ENCODE measurements at places on chromosomes 1 and 21. TPM values are rescaled to one million over a fixed set of nuclear protein-coding genes. Genes with fewer than 3 reads are reported as not detected.
A peak's percentile ranks its signal among the peaks of the same experiment; 100 is the strongest.

- H3K27ac ChIP-seq = no peak overlapping the region
- H3K4me1 ChIP-seq = peaks cover 29% of the 10 kb centered on the region
- no peak overlapping the region for H3K4me3 ChIP-seq
- no peaks in the 10 kb centered on the region for H3K27me3 ChIP-seq
- no peaks in the 10 kb centered on the region for H3K36me3 ChIP-seq
- DNase-seq = no peak
Observed at GRCh38 chr1:243738020-243738419, 112.0 kb downstream of the AKT3 start.

- peaks cover 22% of the 10 kb centered on the region for H3K36me3 ChIP-seq
- no peak for DNase-seq
- no peaks in the 10 kb centered on the region for H3K27me3 ChIP-seq
- peaks cover 13% of the 10 kb centered on the region for H3K4me1 ChIP-seq
- H3K4me3 ChIP-seq = no peak overlapping the region
Observed at GRCh38 chr1:8465013-8465412, 147.1 kb downstream of the SLC45A1 start.

FCAMR gene
- not detected for polyA plus RNA-seq

TRIM45 gene
- polyA plus RNA-seq = not detected

- no peaks in the 10 kb centered on the region for H3K36me3 ChIP-seq
- H3K27me3 ChIP-seq = no peaks in the 10 kb centered on the region
- DNase-seq = no peak
Observed at GRCh38 chr1:21531241-21531640, 22.0 kb downstream of the ALPL start.

DNA sequence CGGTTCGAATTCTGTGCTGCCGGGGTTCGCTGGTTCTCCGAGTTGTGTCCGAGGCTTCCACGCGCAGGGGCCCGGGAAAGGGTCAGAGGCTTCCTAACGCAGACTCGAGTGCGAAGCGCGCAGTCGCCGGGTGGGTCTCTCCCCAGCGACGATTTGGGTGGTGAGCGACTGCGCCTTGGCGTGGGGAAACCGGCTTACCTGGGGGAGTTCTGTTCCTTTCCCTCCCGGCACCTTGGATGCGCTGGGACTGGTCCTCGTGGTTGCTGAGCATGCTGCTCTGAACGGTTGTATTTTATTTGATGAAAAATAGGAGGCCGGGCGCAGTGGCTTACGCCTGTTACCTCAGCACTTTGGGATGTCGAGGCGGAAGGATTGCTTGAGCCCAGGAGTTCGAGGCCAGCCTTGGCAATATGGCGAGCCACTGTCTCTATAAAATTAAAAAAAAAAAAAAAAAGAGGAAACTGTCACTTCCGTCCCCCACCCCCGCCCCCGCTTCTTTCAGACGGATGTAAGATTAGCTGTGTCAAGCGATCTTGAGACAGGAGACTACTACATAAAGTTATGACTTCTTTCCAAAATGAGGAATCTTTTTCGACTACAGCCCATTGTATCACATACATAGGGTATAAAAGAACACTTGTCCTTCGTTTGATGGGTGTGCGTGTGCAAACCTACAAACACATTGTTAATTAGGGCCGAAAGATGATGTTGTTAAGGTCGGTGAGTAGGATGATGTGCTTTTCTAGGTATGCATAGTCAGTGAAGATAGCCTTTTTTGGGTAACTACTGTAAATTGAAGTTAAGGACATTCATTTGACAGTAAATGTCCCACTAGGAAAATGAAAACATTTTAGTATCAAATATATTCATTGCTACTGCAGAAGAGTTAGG is at the start of gene CCDC18:
TSS of gene CCDC18 (plus strand) at position 2 of the 891 bp plus-strand sequence. CDS start 2,638 bp downstream, outside the sequence.
- H3K4me1 ChIP-seq = peaks cover 33% of the 10 kb centered on the region
- peak within 1 kb of the TSS; percentile 87 for H3K4me3 ChIP-seq
- peak within 1 kb of the TSS; percentile 99 for H3K27ac ChIP-seq
- peak; percentile 57 for DNase-seq

FAM72C gene
- 0.33 TPM for polyA plus RNA-seq

- H3K27me3 ChIP-seq = no peaks in the 10 kb centered on the region
- H3K36me3 ChIP-seq = no peaks in the 10 kb centered on the region
- H3K4me1 ChIP-seq = peaks cover 34% of the 10 kb centered on the region
Observed at GRCh38 chr1:172724765-172725613, 66.1 kb downstream of the FASLG start.

TAS1R1 gene
- polyA plus RNA-seq = not detected

DNA sequence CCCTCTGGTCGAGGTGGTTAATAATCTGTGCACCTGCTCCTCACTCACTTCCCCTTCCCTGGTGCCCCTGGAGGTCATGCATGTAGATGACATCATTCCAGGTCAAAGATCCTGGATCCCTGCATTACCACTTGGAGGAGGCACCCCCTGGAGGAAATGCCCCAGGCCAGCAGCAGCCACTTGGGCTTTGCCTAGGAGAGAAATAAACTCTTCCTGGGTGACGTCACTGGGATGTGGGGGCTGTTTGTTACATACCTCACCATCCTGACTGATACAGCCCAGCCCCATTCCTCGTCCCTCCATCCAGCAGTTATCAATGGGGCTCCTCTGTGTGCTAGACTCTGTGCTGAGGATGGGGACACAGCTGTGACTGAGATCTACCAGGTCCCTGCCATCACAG is 433.6 kb downstream of the PTPRU start:
- DNase-seq = no peak
- no peaks in the 10 kb centered on the region for H3K4me1 ChIP-seq
- no peak overlapping the region for H3K4me3 ChIP-seq
- no peak overlapping the region for H3K27ac ChIP-seq

- H3K4me3 ChIP-seq = no peak overlapping the region
- no peak overlapping the region for H3K27ac ChIP-seq
- no peaks in the 10 kb centered on the region for H3K36me3 ChIP-seq
- H3K27me3 ChIP-seq = peaks cover 2% of the 10 kb centered on the region
- peaks cover 3% of the 10 kb centered on the region for H3K4me1 ChIP-seq
Observed at GRCh38 chr1:41924911-41925310, 6.2 kb upstream of the HIVEP3 start.

GRCh38 chr1:96474985-96475743 is 246.4 kb upstream of the PTBP2 start:
- H3K27me3 ChIP-seq = no peaks in the 10 kb centered on the region
- no peak for DNase-seq
- H3K4me3 ChIP-seq = no peak overlapping the region
- H3K36me3 ChIP-seq = no peaks in the 10 kb centered on the region
- H3K27ac ChIP-seq = no peak overlapping the region
- no peaks in the 10 kb centered on the region for H3K4me1 ChIP-seq

UBE2Q1 gene
- 22.6 TPM for polyA plus RNA-seq

DNA sequence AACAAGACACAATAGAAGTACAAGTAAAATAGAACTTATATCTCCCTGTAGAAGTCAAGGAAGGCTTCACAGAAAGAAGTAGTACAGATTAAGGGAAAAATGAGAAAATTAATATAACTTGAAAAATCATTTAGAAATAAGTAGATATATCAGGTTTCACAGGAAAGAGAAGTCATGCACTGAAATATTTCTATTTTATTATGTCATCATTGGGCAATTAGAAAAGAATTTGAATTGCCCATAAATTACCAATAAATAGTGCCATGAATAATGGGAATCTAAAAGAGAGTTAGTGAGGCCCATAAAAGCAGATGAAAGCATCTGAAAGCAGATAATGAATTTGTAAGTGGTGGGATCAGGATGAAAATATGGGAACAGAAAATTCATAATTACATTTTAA is 1597.8 kb downstream of the PLA2G4A start:
- no peak overlapping the region for H3K4me3 ChIP-seq
- H3K27ac ChIP-seq = no peak overlapping the region
- no peak for DNase-seq

- H3K36me3 ChIP-seq = no peaks in the 10 kb centered on the region
- peaks cover 18% of the 10 kb centered on the region for H3K4me1 ChIP-seq
- no peak overlapping the region for H3K27ac ChIP-seq
- no peak overlapping the region for H3K4me3 ChIP-seq
- DNase-seq = no peak
Observed at GRCh38 chr1:14539953-14540563, 58.4 kb upstream of the KAZN start.

GRCh38 chr1:93042187-93043056 is 36.7 kb upstream of the MTF2 start:
- peak; percentile 18 for DNase-seq
- no peaks in the 10 kb centered on the region for H3K27me3 ChIP-seq
- H3K4me3 ChIP-seq = peak overlapping the region; percentile 17
- peak overlapping the region; percentile 43 for H3K27ac ChIP-seq

KCNE2 gene
- not detected for polyA plus RNA-seq

AMY1B gene
- polyA plus RNA-seq = not detected

CAPZB gene
- polyA plus RNA-seq = 504 TPM

GRCh38 chr21:30256100-30256499 is 26.6 kb downstream of the KRTAP24-1 start:
- H3K36me3 ChIP-seq = no peaks in the 10 kb centered on the region
- H3K27me3 ChIP-seq = no peaks in the 10 kb centered on the region
- no peak overlapping the region for H3K4me3 ChIP-seq
- no peaks in the 10 kb centered on the region for H3K4me1 ChIP-seq
